ENCODE measurements at places on chromosomes 16 and 17.

GRCh38 chr17:31686495-31686894 lies 172.5 kb downstream of the COPRS start:
- no peak for DNase-seq

- DNase-seq: no peak
Observed at GRCh38 chr16:48452991-48453760, 68.0 kb upstream of the SIAH1 start.

GRCh38 chr17:45414990-45415881 lies 17.4 kb downstream of the ARHGAP27 start:
- no peak for DNase-seq

GRCh38 chr17:7224110-7224509 lies 4.4 kb downstream of the ACADVL start:
- no peak for DNase-seq

- no peak for DNase-seq
Observed at GRCh38 chr17:50469208-50469605, 527 bp upstream of the CHAD start.

DNA sequence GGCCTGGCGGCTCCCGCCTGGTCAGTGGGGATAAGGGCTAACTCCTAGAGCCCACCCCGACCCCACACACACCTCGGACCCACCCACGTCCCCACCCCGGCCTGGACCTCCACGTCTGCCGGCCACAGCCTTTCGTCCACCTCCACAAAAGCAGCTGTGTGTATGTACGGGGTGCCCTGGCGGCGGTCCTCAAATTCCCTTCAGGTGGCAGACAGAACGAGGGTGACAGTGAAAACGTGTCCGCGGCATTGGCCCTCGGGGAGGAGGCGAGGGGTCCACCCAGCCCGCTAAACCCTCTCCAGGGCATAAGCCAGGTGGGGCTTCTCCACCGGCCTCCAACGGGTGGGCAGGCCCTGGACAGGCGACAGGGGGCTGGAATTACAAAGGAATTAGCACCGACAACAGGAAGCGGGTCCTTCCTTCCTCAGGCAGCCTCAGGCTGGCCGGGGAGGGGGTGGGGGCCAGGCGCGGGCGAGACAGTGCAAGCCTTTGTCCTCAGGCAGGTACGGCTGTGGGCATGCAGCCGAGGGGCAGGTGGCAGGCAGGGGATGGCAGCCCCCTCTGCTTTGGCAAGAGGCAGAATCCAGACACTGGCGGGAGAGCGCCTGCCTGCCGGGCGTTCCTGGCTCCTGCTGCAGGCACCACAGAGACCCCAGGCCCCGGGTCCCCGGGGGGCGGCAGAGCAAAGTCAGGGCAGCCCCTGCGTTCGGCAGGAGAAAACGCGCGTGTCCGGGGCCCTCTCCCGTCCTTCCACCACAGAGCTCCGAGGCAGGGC lies 12.3 kb upstream of the PITPNA start:
- no peak for DNase-seq

All from activated CD8-positive, alpha-beta memory T cell treated with anti-CD3 and anti-CD28 coated beads for 1 hour (primary cell).